ENCODE measurements at places on chromosomes 4 and X.

DNA sequence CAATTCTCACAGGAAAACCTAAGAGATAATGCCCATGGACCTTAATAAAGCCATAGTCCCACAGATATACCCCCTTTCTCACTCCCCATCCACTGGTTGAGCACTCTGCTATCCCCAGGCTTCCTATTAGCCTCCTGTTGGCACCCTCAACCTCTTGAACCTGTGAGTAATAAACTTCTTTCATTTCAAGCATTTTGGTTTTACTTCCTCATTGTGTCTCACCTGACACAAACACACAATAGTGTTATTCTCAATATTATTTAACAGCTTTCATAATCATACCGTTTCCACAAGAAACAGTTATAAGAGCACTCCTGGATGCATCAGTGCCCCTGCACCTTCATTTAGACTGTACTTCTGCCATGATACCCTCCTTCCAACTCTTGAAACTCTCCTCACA is 56.8 kb downstream of the TRPC5 start:
- DNase-seq: no peak

GRCh38 chr4:112492321-112492720 is 23.7 kb downstream of the NEUROG2 start:
- DNase-seq: no peak

DNA sequence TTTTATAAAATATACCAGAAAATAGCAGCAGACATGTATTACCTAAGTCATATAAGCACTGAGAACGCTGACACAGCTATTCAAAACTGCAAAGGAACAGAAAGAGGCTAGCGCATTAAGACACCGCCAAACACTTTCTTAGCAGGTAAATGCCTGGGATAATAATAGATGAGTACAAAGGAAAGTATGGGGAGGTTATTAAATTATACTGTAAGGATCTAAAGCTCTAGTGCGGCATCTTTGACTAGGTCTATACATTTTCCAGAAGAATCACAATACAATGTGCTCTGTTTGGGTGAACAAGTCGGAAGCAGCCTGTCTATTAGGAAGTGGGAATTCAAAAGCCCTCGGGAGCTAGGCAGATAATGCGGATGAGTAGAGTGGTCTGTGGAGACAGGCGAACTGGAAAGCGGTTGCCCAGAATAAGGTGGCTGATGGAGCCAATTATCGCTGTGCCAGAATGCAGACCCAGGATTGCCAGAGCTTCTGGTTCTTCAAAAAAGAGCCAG is 443.6 kb upstream of the TENM3 start:
- DNase-seq: no peak

DNA sequence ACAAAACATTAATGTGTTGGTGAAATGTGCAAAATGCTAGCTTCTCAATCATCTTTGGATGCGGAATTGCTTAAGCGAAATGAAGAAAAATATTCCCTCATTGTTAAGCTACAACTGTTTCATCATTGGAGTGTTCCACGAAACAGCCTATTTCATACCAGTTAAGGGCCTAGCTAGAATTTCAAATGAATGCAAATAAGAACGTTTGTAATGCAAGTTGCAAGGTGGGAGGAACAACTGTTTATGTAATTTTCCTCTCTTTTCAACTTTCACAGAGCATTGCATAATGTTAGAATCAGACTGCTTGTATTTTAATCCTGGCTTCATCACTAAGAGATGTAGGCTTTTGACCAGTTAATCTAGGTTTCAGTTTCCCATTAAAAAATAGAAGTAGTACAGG is 480.1 kb downstream of the IL1RAPL1 start:
- DNase-seq: no peak

- DNase-seq: no peak
Observed at GRCh38 chr4:88163336-88163735, 4.9 kb upstream of the ABCG2 start.

DNA sequence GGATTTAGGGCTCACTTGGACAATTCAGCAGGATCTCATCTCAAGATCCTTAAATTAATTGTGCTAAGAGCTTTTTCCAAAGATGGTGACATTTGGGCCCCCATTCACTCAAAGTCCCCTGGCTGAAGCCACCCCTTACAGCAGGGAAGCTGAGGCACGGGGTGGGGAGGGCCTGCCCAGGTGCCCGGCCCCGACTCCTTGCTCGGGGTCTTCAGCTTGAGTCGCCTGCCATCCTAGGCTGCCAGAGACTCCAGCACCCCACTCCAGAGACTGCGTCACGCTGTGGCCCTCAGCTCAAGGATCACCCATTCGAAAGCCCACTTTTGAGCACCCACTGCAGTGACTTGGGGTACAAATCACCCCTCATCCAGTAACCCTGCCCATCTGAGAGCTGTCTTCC is 39.2 kb upstream of the GPR78 start:
- DNase-seq: no peak

DNA sequence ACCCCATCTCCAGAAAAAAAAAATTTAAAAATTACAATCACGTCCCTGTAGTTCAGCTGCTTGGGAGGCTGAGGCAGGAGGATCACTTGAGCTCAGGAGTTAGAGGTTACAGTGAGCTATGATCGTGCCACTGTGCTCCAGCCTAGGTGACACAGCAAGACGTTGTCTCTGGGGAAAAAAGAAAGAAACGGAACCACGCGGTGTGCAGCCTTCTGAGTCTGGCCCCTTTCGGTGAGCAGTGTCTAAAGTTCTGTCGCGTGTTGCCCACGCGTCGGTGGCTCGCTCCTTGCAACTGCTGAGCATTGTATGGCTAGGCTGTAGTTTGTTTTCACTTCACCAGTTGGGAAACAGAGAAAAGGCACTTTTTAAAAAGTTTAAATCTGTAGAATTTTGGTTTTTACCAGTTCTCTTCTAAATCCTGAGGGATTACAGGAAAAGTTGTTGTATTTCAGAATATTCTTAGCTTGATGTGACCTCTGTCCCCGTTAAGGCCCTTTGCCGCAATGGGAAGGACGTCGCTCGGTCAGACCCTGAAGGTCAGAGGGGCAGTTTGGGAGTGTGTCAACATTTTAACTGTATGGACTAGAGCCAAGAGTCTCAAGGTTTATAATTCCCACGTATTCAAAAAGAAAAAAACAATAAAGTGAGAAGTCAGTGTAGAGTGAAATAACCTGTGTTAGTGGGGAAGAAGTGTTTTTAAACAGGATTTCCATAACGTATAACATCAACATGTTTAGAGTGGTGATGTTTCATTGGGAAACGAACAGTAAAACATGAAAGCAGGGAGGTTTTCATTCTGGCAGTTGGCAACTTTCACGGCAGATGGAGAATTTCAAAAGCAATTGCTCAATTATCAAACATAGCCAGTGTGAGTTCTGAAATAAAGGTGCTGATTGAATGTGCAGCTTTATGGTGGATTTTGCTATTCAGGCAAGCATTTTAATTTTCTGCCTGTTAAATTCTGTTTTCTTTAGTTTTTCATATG is 45.8 kb upstream of the MSANTD1 start:
- no peak for DNase-seq

- DNase-seq: peak; percentile 33
Observed at GRCh38 chrX:154401918-154402621, 3.9 kb downstream of the RPL10 start.

- peak; percentile 49 for DNase-seq
Observed at GRCh38 chr4:31518796-31519250, 798.7 kb downstream of the PCDH7 start.

GRCh38 chr4:152344001-152344400 is 191.9 kb downstream of the FBXW7 start:
- no peak for DNase-seq

GRCh38 chr4:151013491-151013890 is 1.6 kb downstream of the LRBA start:
- DNase-seq: no peak

GRCh38 chr4:7985891-7986441 is 46.3 kb upstream of the AFAP1 start:
- no peak for DNase-seq

DNA sequence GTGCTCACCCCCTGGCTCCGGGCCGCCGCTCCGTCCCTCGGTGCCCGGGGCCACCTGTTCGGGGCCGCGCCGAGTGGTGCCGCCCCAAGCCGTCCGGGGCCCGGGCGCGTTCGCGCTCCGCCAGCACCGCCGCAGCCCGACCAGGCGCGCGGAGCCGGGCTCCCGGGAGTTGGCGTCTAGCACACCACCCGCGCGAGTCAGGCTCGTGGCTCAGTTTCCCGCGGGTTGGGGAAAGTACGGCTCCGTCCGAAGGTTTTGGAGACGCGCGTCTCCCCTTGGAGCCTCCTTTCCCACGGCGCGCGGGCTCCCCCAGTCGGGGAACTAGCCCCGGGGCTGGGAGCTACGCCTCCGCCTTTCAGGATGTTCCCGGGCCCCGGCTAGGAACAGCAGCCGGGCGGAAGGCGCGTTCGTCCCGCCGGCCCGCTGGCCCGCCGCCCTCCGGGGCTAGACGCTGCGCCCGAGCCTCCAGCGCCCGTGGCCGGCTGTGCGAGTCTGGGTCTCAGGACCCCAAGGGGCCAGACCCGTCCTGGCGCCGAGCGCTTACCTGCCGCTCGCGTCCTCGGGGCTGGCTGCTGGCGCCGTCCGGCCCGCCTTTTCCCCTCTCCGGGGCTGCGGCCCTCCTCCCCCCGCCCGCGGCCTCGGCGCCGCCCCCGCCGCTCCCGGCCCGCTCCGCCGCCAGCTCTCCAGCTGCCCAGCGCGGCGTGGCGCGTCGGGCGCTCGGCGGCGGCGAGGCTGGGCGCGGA is at the start of gene ADGRG2:
ADGRG2 (minus strand) TSS at position 571 of the 743 bp plus-strand sequence. CDS start 53,634 bp downstream, outside the sequence.
- peak; percentile 24 for DNase-seq

GRCh38 chr4:176065435-176066291 is at the start of gene WDR17:
Gene WDR17, plus strand, starts transcription at chr4:176065841. Its CDS starts 45,740 bp downstream, at chr4:176111581.
- DNase-seq: peak; percentile 85

Data from fibroblast of skin of right quadriceps (primary cell).